ENCODE measurements at places on chromosomes 5 and 9. TPM values are rescaled to one million over a fixed set of nuclear protein-coding genes. Genes with fewer than 3 reads are reported as not detected.

FBXO10 gene
- total RNA-seq: 2.6 TPM

WDR36 gene
- total RNA-seq: 58.6 TPM

PRDM9 gene
- not detected for total RNA-seq

PKD2L2 gene
- total RNA-seq: 0.30 TPM

ABO gene
- 0.09 TPM for total RNA-seq

ABLIM3 gene
- not detected for total RNA-seq
